Hepatocyte (in vitro differentiated cells): ENCODE measurements at places on chromosomes 12 and 14.

GRCh38 chr12:89993632-89994031 lies 285.0 kb upstream of the ATP2B1 start:
- no peak for DNase-seq

DNA sequence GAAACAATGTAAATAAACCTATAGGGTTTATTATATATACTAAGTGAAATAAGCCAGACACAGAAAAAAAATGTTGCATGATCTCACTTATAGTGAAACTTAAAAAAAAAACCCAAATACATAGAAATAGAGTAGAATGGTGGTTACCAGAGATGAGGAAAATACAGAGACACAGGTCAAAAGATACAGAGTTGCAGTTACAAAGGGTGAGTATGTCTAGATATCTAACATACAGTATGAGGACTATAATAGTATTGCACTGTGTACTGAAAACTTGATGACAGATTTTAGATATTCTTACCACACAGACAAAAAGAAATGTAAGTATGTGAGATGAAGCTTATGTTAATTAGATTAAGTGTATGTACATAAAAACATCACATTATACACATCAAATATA lies 28.1 kb downstream of the CLEC2D start:
- DNase-seq: no peak

DNA sequence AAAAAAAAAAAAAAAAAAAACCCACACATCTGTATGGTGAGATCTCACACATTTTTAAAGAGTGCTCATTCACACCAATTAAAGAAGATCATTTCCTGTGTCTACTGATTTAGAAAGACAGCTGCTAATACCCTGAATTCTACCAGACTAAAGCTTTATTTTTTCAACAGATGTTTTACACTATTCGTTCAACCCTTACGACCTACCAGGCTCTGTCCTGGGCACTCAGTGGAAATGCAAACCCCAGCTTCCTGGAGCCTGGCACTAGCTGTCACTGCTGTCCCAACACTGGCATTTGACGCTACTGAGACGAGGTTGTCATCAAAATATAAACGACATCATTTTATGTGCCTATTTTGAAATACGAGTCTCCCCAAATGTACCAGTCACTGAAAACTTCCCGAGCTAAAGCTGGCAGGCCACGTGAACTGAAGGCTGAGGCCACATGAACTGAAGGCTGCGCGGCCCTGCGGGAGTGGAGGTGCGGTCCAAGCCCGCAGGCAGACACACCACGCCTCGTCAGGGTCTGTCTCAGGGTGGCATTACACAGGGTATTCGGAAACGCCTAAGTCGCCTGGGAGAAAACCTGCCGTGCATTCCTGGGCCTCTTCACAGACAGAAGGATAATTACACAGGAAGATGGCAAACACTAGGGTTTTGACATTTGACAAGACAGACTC lies 27.2 kb downstream of the SLC15A4 start:
- DNase-seq: no peak

GRCh38 chr12:103816663-103817062 lies 24.4 kb downstream of the NT5DC3 start:
- no peak for DNase-seq

- DNase-seq: no peak
These were observed 42.5 kb downstream of the JDP2 start for GRCh38 chr14:75470238-75470797.

DNA sequence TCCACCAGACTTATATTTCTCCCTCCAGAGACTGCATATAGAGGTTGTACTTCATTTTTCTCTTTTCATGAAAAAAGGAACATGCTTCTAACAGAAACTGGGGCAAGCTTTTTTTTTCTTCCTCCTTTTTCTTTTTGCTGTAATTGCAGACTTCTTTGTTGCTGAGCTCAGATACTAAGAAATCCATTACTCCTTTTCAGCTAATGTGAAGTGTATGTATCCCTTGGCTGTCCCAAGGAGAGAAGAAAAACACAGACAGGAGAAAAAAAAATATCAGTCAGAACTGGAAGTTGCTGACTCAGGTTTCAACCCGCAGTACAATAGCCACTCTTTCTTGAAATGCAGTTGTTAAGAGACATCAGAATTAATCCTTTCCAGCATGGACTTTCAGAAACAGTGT lies 1248.4 kb downstream of the LRFN5 start:
- DNase-seq: no peak

GRCh38 chr14:61603736-61604135 lies 91.6 kb upstream of the HIF1A start:
- no peak for DNase-seq

GRCh38 chr12:94670898-94671297 lies 20.5 kb upstream of the TMCC3 start:
- no peak for DNase-seq
